ENCODE measurements at places on chromosomes 16 and 17.

GRCh38 chr16:72124761-72125634 lies 31.4 kb downstream of the DHX38 start:
- peak; percentile 69 for DNase-seq

DNA sequence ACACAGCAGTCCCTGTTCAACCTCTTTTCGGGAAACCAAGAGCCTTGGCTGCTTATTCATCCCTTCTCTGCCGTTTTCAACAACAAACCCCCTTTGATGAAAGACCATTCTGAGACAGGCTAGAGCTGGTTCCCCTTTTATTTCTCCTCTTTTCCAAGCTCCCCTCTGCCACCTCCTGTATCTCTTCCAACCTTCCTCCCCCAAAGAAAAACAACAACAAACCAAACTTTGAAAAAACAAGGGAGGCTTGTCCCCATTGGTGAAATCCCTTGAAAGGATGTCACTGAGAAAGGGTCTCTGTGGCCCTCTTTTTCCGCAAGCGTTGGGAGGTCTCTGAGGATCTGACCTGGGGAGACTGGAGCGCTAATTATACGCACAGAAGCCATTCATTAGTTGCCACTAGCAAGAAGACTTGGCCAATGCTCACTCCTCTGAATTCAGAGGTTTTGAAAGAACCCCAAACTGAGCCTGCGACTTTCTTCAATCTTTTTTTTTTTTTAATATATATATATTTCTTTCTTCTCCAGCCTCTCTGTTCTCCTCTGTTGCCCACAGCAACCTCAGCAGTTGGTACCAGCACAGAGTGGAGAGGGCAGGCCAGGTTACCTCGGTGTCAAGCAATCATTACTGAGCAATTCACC lies 101.4 kb downstream of the PITPNC1 start:
- no peak for DNase-seq

DNA sequence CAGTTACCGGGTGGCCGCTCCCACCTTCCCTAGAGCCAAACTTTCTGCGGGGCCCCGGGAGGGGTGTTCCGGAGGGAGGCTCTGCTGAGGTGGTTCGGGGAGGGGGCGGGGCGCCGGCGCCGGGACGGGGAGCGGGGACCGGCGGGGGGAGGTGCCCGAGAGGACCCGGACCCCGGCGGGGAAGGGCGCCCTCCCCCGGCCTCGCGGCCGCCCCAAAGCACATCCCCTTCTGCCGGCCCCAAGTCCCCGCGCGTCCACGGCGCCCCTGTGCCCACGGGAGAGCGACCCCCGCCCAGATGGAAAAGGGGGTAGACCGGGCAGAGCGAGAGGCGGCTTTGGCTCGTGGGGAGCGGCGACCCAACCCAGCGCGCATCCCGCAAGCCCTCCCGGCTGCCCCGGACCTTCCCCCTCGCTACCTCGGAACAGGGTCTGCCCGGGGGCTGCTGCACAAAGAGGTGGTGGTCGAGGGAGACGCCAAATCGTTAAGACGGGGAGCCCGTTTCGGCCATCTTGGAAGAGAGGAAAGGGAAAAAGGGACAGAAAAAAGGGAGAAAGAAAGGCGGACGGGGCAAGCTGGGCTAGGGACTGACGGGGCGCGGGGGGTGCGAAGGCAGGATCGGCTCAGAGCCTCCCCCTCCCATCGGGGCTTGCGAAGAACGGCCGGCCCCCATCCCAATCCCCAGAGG lies 530 bp downstream of the PCGF2 start:
- no peak for DNase-seq

DNA sequence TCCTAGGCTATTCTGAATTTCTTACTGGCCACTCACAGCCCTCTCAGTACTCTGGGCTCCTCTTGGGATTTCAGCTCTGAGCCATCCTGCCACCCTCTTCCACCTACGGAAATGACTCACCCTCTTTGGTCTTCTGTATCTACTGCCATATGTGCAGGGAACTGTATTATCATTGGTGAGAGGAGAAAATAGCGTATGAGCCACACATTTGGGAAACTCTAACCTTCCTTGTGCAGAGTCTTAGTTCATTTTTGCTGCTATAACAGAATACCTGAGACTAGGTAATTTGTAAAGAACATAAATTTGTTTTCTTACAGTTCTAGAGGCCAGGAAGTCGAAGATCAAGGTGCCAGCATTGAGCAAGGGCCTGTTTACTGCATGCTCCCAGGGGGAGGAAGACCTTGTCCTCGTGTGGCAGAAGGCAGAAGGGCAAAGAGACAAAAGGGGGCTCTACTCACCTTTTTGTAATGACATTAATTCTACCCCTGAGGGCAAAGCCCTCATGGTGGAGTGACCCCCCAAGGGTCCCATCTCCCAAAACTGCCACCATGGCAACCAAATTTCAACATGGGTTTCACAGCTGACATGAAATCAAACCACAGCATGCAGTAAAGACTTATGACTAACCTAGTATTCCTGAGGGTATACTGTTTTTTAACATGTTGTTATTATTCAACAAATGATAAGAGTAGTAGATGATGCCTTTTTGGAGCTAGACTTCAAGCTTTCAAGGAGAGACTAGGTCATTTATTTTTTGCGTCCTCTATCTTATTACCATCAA lies 191.8 kb downstream of the PRKCA start:
- DNase-seq = peak; percentile 79

DNA sequence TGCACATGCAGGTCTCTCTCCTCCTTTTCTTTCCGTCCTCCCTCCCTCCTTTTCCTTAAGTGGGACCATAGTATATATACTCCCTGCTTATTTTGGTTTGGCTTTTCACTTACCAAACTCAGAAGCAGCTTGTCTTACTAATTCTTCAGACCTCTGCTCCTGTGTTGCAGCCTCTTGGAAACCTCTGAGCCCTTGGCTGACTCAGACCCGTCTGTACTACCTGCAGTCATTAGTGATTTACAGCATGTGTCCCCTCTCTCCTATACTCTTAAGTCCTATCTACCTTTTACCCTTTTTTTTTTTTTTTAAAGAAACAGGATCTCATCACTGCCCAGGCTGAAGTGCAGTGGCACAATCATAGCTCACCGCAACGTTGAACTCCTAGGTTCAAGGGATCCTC lies 207.0 kb downstream of the STX8 start:
- no peak for DNase-seq

GRCh38 chr17:6712854-6713129 lies 377 bp downstream of the SLC13A5 start:
- DNase-seq = no peak

DNA sequence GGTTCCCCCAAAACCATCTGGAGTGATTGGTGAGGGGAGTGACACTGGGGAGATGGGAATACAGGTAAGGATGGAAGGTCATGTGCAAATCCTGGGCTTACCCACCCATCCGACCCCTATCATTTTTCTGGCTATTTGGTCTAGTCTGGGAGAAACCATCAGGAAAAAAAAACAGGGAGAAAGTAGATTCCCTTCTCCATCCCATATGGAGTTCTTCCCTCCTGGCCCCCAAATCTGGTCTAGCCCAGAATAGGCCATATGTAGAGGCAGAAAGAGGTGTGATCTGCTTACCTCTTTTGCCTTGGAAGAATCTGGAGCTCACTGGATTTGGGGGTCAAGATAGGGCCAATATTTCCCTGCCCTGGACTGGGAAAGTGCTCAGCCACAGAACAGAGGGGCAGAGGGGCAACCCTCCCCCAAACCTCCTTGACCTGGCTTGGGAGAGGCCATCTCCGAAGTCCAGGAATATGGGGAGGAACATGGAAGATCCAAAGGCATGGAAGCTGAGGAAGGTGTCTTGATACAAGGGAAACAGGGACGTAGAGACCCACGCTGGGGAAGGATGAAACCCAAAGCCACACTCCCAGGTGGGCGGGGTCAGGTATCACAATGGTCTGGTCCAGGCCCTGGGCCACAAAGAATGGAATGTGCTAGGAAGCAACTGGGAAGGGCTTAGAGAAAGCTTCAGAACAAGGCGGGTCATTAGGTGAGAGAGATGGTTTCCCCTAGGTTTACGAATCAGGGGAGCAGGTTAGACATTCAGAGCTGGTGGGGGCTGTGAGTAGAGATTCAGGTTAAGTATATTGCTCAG lies 16.2 kb downstream of the CHRNB1 start:
- no peak for DNase-seq

DNA sequence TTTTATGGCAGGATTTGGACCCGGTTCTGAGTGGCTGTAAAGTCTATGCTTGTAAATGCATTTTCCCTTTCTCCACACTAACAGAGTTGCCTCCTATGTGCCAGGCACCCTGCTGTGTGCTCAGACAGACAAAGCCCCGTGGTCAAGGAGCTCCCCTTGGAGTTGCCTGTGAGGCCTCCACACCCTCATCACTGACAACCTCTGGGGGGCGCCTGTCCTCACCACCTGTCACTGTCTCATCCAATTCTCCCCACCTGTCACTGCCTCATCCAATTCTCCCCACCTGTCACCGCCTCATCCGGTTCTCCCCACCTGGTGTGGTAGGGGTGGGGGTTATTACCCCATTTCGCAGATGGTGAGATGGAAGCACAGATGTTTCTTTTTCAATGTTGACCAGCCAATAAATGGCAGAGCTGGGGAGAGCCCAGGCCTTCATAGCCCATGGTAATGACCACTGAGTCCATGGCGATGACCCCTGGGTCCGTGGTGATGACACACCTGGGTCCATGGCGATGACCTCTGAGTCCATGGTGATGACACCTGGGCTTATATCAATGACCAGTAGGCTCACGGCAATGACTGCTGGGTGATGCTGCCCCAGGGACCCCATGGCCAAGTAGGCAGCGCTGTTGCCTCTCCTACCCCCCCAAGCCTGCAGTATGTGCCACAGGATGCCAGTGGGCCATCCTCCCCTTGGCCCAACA lies 150.1 kb downstream of the IRF8 start:
- no peak for DNase-seq

- no peak for DNase-seq
Measured at GRCh38 chr17:20952183-20952582, 90.6 kb downstream of the USP22 start.

- no peak for DNase-seq
Measured at GRCh38 chr17:32757963-32758362, 119.0 kb downstream of the MYO1D start.

GRCh38 chr17:2232244-2232638 lies 71.3 kb downstream of the SMG6 start:
- DNase-seq = no peak

GRCh38 chr16:52076332-52076731 lies 470.6 kb downstream of the TOX3 start:
- DNase-seq = no peak

All from inflammatory macrophage treated with lipopolysaccharide for 4 hours (primary cell).